ENCODE measurements at places on chromosomes 7 and 10. TPM values are rescaled to one million over a fixed set of nuclear protein-coding genes. Genes with fewer than 3 reads are reported as not detected.

TAS2R5 gene
- total RNA-seq, result 0.41 TPM

NPFFR1 gene
- not detected for total RNA-seq

C10orf105 gene
- total RNA-seq, result not detected

GCK gene
- not detected for total RNA-seq

RBM17 gene
- total RNA-seq, result 106 TPM

ITGB8 gene
- total RNA-seq, result 1.4 TPM

HMX3 gene
- total RNA-seq, result not detected

TEX47 gene
- not detected for total RNA-seq

NRP1 gene
- 67.9 TPM for total RNA-seq

HOXA7 gene
- 5.1 TPM for total RNA-seq

SLC13A4 gene
- total RNA-seq, result not detected

IFIT1B gene
- not detected for total RNA-seq

LIPM gene
- not detected for total RNA-seq

WNT8B gene
- not detected for total RNA-seq

TFEC gene
- not detected for total RNA-seq

MMRN2 gene
- 1.6 TPM for total RNA-seq

AP3M1 gene
- 32.5 TPM for total RNA-seq

CYP26C1 gene
- not detected for total RNA-seq

PAPOLB gene
- not detected for total RNA-seq

KNDC1 gene
- total RNA-seq, result 1.3 TPM

GNA12 gene
- 33.0 TPM for total RNA-seq

LRRC4 gene
- not detected for total RNA-seq

SP4 gene
- total RNA-seq, result 0.84 TPM

DGKB gene
- total RNA-seq, result not detected

CNPY4 gene
- 8.9 TPM for total RNA-seq

LRIT1 gene
- not detected for total RNA-seq

RNLS gene
- 9.7 TPM for total RNA-seq

OR6B1 gene
- not detected for total RNA-seq

ELN gene
- total RNA-seq, result not detected
